ENCODE measurements at places on chromosomes 7 and 10.

GRCh38 chr7:28266402-28266801, 85.8 kb upstream of the JAZF1 start:
- no peak for DNase-seq

DNA sequence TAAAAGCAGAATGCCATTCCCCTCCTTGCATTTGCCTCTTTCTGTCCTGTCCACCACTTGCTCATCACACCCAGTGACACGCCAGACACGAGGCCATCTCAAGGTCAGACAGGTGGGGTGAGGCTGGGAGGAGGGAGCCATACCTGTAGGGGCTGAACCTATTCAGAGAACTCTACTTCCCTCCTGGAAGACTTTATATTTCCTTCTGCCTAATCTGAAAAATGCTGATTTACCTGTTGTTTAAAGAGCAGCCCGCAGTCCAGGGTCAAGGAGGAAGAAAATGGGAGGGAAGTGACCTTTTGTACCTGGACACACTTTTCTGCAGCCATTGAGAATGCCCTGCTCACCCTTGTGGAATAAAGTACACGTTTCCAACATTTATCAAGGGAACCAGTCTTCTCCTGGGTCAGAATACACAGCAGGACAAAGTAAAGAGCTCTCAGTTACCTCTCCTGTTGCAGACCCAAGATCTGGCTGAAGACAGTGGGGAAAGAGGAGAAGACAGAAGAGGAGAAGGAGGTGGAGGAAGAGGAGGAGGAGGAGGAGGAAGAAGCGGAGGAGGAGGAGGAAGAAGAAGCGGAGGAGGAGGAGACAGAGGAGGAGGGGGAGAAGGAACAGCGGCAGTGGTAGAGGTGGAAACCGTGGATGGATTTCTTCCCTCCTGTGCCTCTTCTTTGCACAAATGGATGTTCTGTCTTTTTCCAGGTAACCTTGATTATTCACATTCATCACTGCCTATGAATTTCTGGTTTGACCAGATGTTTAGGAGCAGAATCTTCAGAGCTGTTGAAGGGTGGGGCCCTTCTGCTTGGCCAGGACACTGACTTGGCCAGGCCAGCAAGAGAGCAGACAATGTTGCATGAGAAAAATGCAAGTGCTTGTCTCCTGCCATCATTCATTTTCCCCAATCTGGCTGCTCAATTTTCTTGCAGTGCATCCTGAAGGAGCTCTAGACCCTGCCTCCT, 1.2 kb upstream of the BLNK start:
- DNase-seq: no peak

- DNase-seq: no peak
These were observed 32.7 kb downstream of the ABCB5 start for GRCh38 chr7:20647908-20648776.

DNA sequence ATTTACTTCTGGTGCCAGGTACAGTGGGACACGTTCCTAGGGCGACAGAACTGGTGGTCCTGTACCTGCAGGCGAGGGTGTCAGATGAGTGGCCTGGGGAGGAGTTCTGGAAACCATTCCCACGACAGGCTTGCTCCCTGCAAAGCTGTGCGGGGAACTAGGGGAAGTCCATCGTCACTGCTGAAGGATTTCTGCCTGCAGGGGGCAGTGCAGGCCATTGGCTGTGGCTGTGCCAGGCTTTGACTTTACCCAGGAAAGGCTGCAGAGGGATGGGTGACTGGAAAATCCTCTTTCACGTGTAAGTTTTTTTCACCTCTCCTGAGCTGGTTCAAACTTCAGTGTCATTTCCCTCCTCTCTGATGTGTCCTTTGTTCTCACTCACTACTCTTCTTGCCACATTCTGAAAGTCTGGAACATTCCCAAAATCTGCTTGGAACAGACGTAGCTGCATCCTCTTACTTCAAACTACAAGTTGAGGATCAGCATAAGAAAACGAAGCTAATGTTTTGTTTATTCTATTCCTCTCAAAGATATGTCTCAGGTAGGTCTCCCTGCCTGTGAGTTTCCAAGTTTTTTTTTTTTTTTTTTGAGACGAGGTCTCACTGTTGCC, 126.5 kb downstream of the SH2D4B start:
- DNase-seq: peak; percentile 17

DNA sequence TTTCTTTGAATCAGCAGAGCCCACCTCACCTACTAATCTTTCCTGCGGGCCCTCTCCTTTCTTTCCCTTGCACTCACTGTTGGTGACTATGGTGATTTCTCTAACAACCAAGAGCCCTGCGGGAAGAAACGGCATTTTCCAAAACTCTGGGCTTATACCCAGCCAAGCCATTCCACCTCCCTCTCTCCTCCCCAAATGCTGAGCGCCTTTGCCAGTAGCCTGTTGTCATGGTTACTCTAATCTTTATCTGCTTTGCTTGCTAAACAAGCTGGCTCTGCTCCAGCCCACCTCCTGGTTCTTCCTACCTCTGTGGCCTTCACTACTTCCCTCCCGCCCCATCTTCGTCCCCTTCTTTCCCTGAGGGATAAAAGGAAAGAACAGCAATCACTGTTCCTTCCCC, 86.7 kb downstream of the DGKI start:
- no peak for DNase-seq

GRCh38 chr10:113493882-113494301, 59.0 kb upstream of the HABP2 start:
- DNase-seq: no peak

- DNase-seq: no peak
These were observed 30.6 kb upstream of the GATA3 start for GRCh38 chr10:8023851-8024250.

GRCh38 chr10:91349381-91349780, 60.8 kb upstream of the HECTD2 start:
- DNase-seq: no peak

DNA sequence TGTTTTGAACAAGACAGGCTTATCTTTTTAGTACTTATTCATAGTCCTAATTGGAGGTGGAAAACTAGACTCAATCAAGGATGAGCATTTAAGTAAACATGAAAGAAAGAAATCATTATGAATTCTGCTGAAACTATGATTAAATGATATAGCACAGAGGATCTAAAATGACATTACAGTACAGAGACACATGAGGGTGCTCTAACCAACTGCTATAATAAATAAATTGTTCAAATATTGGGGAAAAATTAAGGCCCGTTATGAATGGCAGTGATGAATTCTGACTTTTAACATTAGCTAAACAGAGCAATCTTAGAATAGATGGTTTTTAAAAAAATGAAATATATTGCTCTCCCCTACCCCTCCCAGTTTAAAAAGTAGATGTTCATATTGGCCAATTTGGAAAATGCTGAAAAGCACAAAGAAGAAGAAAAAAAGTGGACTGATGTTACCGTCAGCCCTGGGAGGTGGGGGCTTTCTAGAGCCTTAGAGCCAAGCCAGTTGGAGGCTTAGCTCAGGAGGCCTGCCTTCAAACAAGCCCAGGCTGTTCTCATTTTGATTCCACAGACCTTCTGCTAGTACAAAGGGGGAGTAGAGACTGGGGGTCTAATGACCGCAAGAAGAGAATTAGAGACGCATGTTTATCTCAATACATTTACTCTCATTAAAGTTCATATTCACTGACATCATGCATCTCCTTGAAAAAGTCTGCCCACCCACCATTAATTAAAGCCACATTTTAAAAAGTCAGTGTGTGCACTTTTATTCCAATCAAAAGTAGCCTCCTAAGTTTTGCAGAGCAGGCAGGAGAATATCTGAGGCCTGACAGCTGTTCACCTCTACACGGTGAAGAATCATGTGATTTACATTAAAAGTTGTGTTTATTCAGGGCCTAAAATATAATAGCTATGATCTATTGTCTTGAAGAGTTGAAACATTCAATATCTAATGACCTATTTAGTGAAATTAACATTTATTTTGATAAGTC, 10.0 kb downstream of the WNT2 start:
- DNase-seq: no peak

DNA sequence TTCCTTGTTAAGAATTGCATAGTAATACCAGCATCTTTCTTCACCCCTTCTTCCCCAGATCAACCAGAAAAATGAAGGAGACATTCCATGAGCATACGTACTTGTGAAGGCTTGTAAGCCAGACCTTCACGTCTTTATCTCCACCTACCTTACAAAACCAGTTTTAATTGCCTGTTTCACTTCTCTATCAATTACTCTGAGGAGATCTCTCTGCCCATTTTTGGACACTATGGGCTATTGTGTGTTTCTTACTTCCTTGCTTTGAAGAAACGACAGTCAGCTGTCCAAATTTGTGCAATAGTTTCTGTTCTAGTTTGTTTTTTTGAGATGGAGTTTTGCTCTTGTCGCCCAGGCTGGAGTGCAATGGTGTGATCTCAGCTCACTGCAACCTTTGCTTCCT, 349.7 kb upstream of the MBL2 start:
- no peak for DNase-seq

- no peak for DNase-seq
These were observed 1.2 kb upstream of the CHAT start for GRCh38 chr10:49612513-49613164.

GRCh38 chr7:157430721-157431120, 93.9 kb downstream of the DNAJB6 start:
- DNase-seq: no peak

DNA sequence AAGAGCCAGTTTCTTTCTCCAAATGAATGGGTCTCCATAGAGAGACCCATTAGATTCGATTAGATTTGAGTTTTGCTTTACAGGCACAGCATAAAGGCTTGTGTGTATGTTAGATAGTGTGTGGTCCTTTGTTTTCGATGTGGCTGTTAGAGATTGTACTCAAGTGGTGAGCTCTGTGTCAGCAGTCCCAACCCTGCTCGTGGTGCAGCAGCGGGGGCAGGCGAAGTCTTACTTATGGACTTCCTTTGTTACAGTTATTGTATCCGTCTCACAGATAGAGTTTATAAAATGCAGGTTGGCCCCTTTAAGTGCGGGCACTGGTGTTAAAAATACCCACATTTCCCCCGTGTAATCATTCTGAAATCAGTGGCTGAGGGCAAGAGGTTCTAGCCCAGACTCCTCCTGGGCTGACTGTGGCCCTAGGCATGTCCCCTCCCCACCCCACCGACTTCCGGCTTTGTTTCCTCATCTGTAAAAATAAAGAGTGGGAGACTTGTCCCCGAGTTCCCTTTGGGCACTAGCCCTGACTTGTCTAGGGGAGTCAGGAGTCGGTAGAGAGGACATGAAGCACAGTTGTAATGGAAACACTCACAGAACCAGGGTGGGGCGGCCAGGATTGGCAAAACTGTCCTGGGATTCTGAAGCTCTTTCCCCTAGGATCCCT, 28.6 kb downstream of the MTURN start:
- no peak for DNase-seq

- DNase-seq: no peak
These were observed 7.2 kb downstream of the RNF133 start for GRCh38 chr7:122691569-122692235.

DNA sequence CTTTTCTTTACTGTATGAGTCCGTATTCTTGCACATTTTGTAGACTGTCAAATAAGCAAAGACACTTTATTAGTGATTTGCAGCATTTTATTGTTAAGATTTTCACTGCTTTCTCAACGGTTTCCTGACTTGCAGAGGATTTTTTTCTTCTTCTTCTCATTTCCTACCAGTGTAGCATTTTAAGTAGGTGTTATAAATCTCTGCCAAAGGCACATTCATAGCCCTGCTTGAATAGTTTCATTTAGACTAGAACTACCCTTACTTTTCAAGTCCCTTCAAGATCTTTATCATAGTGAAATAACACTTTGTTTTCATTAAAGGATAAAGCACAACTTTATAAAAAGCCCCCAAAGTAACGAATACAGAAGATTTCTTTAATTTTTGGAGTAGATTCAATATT, 271.4 kb downstream of the TSPAN12 start:
- DNase-seq: no peak

- DNase-seq: no peak
These were observed 22.8 kb downstream of the VSTM4 start for GRCh38 chr10:49092477-49092876.

- DNase-seq: no peak
These were observed 391.1 kb upstream of the MGMT start for GRCh38 chr10:129075927-129076326.

DNA sequence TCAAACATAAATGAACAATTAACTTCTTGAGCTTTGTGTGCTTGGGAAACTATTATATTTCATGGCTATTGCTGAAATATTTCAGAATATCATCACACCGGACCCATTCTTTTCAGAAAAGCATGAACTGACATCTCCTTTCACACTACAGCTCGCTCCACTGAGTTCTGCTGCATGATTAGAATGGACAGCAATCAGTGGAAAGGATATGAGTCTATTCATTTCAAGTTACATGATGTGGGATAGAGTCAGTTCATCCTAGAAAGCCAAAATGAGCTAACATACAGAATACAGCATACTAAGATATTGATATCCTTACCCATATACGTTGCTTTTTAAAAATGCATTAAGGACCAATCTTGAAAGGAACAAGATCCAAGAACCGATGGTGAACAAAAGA, 1.1 kb upstream of the FAM53B start:
- no peak for DNase-seq

- DNase-seq: no peak
These were observed 9.4 kb upstream of the ANKRD22 start for GRCh38 chr10:88861036-88861435.

DNA sequence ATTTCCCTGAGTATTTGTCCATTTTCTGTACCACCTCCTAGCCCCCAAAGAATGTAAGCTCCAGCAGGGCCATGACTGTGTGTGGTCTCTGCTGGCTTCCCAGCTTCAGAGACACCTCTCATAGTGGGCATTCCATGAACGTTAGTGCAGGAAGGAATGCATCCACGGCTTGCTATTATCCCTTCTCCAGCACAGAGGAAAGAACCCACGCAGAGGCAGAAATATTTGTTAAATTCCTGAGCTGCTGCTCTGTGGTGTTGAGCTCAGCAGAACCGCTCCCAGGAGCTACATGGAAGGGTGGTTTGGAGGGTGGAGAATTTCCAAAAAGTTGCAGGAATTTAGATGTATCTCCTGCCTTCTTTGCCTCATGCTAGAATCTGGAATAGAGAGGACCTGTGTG, 275.2 kb downstream of the POU6F2 start:
- no peak for DNase-seq

GRCh38 chr10:75203724-75204123, 6.9 kb upstream of the VDAC2 start:
- no peak for DNase-seq

- DNase-seq: no peak
These were observed 261.5 kb downstream of the CDK14 start for GRCh38 chr7:90857603-90858002.

All from activated T-cell treated with anti-CD3 and anti-CD28 coated beads for 24 hours (primary cell).